ENCODE measurements at places on chromosomes 1 and 21.

DNA sequence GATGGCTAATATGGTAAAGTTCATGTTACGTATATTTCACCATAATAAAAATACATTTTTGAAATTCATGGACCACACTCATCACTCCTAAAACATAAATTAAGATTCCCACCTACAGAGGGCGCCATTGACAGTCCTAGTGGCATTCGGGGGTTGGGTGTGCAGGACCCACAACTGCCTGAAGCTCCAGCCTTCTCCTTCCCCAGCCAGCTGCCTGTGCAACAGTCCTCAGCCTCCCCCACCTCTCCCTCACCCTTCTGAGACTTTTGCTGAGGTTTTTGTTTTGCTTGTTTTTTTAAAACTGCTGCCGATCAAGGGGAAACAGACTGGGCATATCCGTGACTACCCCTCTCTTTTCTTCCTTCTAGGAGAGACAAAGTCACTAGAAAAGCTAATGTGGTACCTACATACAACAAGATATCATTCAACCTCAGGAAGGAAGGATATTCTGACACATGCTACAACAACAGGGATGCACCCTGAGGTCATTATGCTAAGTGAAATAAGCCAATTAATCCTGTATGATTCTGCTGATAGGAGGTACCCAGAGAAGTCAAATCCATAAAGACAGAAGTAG is 9.2 kb upstream of the EVA1C start:
- peak; percentile 75 for DNase-seq

DNA sequence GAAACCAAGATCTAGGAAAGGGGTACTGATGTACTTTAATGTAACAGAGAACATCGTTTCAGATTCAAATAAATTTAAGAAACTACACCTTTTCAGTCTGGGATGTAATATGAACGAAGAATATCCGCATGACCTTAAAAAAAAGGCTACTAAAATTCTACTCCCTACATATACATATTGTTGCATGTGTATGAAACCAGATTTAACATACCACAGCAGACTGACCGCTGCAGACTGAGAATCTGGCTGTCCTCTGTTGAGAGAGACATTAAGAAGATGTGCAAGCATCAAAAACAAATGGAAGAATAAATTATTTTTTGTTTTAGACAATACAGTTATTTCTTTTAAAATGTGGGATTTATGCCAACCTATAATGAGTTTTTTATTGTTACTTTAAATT is 166.6 kb downstream of the LMX1A start:
- DNase-seq = no peak

DNA sequence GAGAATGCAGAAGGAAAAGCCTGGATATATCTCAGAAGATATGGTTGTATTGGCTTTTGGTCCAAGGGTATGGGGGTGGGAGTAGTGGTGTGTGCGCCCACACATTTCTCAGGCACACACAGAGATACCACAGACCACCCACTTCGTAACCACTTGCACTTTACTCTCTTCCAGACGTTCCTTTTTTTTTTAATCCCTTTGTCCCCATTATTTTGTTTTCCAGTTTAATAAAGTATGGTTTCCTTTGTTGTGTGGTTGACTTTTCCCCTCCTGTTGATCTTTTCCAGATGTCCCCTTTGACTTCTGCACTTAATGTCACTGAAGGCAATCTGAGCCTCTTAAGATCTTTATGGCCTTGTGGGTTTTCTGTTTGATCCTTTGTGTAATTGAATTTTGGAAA is 10.5 kb upstream of the TARS2 start:
- no peak for DNase-seq

- DNase-seq = no peak
Observed at GRCh38 chr1:167679714-167680113, 42.1 kb upstream of the MPZL1 start.

GRCh38 chr1:60427194-60427593 is 353.6 kb upstream of the C1orf87 start:
- peak; percentile 1 for DNase-seq

DNA sequence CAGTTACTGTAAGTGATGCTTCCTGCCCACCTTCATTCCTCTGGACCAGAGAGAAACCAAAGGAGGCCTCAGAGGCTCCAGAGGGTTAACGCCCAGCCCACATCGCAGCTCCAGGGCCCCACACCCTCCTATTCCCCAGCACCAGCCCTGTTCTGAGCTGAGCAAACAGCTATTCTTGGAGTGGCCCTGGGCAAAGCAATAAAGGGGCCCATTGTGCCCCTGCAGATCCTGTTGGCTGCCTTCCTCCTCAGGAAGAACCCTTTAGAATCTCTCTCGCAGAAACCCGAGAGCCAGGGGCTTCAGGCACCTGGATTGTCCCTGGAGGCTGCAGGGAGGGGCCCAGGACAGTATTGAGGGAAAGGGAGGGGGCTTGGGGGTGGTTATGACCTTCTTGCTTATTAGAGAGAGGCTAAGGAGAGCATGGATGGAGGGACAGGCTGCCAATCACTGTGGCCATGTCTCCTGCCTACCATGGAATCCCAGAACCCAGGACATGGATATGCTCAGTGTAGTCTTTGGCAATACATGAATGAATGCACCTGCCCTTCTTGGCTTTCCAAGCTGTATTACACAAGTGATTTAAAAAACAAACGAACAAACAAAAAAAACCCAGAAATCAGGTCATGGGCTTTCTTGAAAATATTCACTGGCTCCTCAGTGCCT is 9.2 kb downstream of the PADI2 start:
- DNase-seq = no peak

DNA sequence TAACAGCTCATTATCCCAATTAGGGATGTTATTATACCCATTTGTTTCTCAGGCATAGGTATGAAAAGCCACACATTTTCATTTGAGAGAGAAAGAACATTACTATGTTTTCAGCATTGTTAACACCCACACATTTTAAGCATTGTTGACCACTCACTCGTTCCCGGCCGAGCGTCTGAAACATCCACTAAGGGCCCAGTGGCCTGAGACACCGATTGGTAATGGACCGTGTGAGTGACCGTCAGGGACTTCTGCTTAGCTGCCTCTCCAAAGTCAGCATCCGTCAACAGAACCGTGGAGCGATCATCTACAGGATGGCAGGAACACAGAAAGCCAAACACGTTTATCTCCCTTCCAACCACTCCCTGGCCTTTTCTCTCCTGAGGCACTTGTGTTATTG is 184.6 kb downstream of the PCP4 start:
- DNase-seq = no peak

- DNase-seq = no peak
Observed at GRCh38 chr1:226813671-226814591, 56.5 kb upstream of the PSEN2 start.

GRCh38 chr1:203763505-203763904 is 1.5 kb upstream of the LAX1 start:
- DNase-seq = no peak

- DNase-seq = no peak
Observed at GRCh38 chr1:154206196-154206595, at the start of gene CFAP141. Gene CFAP141 (minus strand): TSS chr1:154206333. CDS start chr1:154206307, 26 bp downstream.

DNA sequence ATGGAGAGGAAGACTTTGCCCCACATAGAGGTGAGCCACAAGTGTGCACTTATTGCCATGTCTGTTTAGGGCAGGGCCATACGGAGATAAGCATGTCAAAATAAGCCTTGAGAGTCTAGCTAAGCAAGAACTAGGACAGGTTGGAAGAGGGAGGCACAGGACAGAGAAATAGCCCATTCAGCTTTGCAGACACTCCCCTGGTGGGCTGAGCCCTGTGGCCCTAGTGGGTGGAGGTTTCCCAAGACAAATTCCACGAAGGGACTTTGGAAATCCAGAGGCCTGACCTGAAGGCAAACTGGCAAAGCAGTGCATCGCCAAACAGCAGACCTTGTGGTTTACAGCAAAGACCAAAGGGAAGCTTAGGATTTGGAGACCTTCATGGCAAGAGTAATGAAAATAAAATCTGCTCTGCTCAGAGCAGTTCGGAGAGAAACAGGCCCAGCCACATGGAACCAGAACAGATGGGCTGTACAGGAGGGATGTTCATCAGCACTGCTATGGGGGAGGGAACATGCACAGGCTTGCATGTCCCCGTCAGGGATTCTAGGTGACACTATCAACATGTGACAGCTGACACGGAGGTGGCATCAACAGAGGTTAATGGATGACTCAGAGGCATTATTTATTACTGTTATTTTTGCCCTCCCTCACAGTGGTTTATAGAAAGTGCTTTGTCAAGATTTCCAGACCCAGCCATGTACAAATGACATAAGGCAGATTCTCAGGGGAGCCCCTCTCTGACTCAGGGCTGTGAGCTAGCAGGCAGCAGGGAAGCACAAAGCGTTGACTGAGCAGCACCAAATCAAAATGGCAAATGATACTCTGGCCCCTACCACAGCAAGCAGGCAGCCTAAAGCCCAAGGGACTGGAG is 90.1 kb upstream of the IRF2BP2 start:
- peak; percentile 78 for DNase-seq

- DNase-seq = peak; percentile 40
Observed at GRCh38 chr1:7426780-7427604, 344.1 kb upstream of the VAMP3 start.

DNA sequence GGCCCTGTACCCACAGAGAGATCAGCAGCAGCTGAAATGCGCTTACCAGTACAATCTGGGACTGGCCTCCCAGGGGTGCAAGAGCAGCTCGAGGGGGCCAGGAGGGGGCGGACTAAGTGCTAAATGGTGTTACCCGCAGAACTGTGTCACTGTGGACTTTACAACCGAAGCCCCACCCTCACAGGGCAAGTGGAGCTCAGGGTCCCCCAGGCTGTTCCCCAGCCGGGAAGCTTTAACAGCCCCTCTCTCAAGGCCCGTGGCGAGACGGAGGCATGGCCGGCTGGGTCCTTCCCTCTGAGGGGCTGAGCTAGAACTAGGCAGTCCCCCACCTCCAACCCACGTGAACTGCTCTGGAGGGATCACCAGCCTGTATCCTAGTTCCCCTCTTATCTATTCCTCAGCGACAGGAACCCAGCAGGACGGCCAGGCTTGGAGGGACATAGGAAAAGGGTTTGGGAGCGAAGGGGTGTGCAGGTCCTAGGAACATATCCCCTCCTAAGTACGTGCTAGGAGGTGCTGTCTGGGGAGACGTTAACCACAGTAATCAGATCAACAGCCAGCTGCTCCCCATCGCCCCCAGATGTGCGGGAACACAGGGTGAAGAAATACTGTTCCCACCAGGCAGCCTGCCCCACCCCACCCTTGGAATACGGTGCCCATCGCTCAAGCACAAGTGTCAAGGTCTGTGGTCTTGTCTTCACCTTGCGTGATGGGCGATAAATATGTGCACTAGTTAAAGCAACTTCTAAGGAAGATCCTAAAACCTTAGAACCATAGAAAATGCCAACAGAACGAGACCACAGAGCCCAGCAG is 24.4 kb downstream of the ZBTB17 start:
- no peak for DNase-seq

DNA sequence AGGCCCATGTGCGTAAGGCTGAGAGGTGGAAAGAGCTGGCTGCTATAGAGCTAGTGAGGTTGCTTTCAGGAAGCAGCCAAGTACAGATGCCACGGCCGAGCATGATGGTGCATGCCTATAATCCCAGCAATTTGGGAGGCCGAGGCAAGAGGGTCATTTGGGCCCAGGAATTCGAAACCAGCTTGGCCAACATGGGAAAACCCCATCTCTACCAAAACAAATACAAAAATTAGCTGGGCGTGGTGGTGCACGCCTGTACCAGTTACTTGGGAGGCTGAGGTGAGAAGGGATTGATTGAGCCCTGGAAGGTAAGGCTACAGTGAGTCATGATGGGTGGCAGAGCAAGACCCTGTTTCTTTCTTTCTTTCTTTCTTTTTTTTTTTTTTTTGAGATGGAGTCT is 2.7 kb downstream of the CCDC24 start:
- no peak for DNase-seq

GRCh38 chr1:41482001-41482765 is 2.3 kb downstream of the EDN2 start:
- no peak for DNase-seq

DNA sequence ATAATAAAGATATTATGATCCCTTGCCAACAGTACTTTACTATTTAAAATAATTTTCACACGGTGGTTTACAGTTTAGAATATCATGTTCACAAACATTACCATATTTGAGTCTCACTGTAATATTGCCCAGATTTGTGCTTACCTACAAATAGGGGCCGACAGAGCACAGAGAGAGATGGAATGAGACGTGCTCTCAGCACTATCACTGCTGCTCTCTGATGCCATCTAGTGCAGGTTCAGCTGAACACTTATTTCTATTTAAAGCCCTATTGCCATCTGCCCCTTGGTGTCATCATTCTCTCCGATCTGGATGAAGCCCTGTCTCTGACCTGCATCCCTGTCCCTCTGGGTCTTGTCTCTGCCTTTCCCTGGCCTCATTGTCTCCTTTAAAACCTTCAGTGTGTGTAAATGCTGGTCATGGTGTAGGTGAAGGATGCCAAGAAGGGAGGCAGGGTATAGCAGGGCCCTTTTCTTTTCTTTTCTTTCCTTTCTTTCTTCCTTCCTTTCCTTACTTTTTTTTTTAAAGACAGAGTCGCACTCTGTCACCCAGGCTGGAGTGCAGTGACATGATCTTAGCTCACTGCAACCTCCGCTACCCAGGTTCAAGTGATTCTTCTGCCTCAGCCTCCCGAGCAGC is 6.9 kb upstream of the GPATCH4 start:
- peak; percentile 77 for DNase-seq

DNA sequence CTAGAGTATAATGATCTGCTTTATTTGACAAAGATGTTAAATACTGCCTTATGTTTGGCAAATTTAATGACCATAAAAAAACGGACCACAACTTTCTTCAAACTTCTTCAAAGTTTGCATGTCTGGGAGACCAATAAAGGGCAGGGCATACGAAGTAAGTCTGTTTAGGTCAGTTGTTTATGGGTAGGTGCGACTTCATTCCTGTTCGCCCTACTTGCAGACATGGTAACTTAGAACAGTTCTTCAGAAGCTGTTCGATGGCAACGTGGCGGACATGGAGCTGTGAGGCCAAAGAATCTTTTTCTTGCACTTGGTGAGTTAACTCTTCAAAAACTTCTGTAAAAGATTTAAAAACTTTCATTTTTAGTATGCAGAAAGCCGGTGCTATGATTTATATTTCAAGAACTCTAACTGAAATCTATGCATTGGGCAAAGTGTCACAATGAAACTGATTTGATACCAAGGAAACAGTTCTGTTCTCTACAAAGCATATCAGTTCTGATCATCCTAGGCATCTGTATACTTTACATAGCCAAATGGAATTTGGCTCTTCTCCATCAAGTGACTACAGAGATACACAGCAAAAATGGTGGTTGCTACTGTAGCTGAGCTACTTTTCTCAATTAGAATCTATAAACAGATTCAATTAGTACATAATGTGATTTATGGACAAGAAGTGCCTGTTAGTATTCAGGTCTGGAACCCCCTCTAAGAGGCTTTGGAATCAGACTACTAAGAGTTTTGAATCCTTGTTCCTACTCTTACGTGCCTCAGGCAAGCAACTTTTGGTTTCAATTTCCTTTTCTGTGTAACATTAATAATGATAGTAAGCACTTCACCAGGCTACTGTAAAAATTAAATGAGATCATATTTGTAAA is 25.7 kb downstream of the C21orf91 start:
- DNase-seq = peak; percentile 23

DNA sequence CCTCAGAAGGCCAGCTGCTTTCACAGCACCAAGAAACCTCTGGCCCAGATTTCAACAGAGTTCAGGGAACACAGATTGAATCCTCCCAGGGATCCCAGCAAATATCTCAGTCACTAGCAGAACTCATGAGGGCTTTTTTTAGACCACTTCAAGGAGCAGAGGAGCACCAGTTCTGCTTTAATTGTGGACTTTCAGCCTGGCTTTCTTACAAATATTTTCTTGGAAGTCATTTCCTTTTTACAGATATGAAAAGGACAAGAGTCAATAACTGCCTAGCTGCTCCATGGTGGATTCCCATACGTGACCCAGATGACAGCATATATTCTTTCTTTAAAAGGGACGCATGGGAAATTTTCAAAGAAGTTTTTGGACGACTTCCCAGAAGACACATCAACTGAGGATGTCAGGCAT is 6.4 kb upstream of the LRRC8B start:
- DNase-seq = peak; percentile 84

GRCh38 chr1:215887627-215888026 is 320.5 kb downstream of the KCTD3 start:
- DNase-seq = no peak
